Skeletal muscle cell (primary cell): ENCODE measurements at places on chromosomes 12 and 14.

GRCh38 chr14:73725116-73726024, 11.2 kb upstream of the PNMA1 start:
- no peak for DNase-seq

DNA sequence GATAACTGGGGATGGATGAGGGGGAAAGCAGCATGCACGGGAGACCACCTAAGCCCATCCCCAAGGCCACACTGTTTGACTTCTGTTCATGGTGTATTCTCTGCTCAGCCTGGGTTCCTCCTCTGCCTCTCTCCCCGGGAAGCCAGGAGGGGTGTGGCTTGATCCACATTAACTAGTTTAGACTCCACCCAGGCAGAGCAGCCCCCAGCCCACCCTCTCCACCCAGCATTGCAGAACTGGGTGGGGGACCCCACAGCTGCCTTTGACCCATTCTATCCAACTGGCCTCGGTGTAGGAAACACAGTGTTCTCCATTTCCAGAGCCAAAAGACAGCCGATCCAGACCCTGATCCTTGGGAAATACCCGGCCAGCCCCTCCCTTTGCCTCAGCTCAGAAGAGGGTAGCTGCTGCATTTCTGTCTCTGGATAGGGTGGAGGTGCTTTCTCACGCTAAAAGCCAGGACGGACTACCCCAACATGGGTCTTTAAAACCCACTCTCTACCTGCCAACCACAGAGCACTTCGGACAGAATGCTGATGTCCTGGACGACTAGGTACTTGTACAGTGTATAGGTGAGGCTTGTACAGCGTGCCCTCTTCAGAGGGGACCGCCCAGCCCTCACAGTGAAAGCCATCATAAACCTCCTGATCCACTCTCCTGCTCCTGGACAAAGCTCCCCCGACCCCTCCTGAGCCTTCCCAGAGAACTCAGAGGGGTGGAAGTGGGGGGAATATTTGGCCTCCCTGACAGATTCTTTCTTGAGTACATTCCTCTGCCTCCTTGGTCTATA, 9.4 kb downstream of the SPRYD3 start:
- no peak for DNase-seq

GRCh38 chr12:124774054-124774461, 89.6 kb downstream of the SCARB1 start:
- peak; percentile 25 for DNase-seq

GRCh38 chr12:31732926-31733548, 4.2 kb upstream of the AMN1 start:
- no peak for DNase-seq

DNA sequence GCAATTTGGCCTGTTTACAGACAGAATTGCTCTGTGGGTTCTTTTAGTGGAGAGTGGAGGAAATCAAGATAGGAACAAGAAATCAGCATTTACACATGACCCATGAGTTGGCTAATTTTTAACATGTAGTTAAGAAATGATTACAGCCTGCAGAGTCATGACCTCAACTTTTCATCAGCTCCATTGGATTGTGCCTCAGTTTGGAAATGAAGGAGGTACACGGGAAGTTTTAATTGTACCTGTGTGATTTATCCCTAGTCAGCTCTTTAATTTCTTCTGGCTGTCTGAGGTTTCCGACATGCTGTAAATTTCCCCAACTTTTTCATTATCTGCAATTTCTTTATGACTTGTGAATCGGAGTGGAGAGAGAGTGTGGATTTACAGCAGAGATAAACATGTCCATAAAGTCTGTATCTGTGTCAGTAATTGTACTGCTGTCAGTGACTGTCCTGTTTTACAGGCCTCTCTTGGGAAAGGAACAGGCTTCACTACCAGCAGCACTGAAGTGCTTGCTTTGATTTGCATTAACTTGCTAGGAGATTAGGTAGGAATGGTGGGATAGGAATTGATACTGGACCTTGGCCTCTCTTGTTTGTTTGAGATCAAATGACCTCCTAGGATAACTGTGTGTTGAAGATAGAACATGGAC, 49.2 kb downstream of the LIN52 start:
- no peak for DNase-seq

- peak; percentile 73 for DNase-seq
Observed at GRCh38 chr14:53367644-53368026, 214.5 kb upstream of the DDHD1 start.

- DNase-seq = no peak
Observed at GRCh38 chr12:74539765-74540526, 2.3 kb downstream of the ATXN7L3B start.
